ENCODE measurements at places on chromosomes 12 and 14. TPM values are rescaled to one million over a fixed set of nuclear protein-coding genes. Genes with fewer than 3 reads are reported as not detected.

Gene MYBPC1
- not detected for total RNA-seq

Gene P2RX2
- total RNA-seq: not detected

Gene APOF
- not detected for total RNA-seq

Gene OR11H6
- not detected for total RNA-seq

Gene ACVR1B
- 5.7 TPM for total RNA-seq

Gene COX8C
- total RNA-seq: not detected

Gene CELA1
- not detected for total RNA-seq

Gene HOXC10
- not detected for total RNA-seq

GRCh38 chr12:82650627-82651337 lies 35.9 kb upstream of the TMTC2 start:
- DNase-seq: no peak

- DNase-seq: peak; percentile 40
Observed at GRCh38 chr12:96500693-96501092, 11.3 kb downstream of the CFAP54 start.

GRCh38 chr12:57261428-57261865 lies 10.5 kb upstream of the STAC3 start:
- no peak for DNase-seq

- DNase-seq: peak; percentile 95
Observed at GRCh38 chr12:62530596-62530995, 64.0 kb downstream of the MON2 start.

DNA sequence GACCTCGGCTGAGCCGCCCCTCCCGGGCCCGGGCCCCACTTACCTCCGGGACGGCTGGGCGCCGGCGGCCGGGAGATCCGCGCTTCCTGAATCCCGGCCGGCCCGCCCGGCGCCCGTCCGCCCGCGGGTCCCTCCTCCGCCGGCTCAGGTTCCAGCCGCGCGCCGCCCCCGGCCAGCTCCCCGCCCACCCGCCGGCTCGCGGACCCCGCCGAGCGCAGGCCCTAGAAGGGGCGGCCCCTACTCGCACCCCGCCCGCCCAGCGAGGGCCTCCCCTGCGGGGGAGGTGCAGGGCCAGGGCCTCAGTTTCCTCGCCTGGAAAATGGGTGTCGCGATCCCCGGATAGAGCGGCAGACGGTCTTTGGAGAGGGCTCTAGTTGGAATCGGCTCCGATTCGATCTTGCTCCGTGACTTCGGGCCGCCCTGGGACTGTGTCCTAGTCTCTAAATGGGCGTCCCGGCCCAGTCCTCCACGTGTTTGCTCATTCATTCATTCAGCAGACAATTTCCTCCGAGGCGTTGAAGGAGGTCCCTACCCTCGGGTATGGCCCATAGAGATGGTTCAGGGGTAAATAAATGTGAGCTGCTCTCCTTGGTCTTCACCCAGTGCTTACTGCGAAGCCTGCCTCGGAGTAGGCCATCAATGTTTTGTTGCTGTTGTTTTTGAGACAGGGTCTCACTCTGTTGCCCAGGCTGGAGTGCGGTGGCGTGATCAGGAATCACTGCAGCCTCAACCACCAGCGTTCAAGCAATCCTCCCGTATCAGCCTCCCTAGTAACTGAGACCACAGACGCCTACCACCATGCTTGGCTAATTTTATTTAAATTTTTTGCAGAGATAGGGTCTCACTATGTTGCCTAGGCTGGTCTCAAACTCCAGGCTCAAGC lies at the start of gene TRPV4:
Gene TRPV4, minus strand, starts transcription at position 92 of the 883 bp plus-strand sequence. CDS start 18,602 bp downstream, outside the sequence.
- DNase-seq: peak; percentile 23

GRCh38 chr14:76426161-76426696 lies 50.3 kb downstream of the ESRRB start:
- no peak for DNase-seq

GRCh38 chr12:105960319-105961083 lies 178.3 kb downstream of the NUAK1 start:
- no peak for DNase-seq
